ENCODE measurements at places on chromosomes 7 and 10.
A peak's percentile ranks its signal among the peaks of the same experiment; 100 is the strongest.

GRCh38 chr7:43735403-43735801 lies 6.1 kb upstream of the COA1 start:
- no peak for DNase-seq

- DNase-seq, result no peak
Observed at GRCh38 chr7:127888825-127889224, 142.4 kb downstream of the LRRC4 start.

GRCh38 chr7:55006499-55006898 lies 12.3 kb upstream of the EGFR start:
- DNase-seq, result no peak

DNA sequence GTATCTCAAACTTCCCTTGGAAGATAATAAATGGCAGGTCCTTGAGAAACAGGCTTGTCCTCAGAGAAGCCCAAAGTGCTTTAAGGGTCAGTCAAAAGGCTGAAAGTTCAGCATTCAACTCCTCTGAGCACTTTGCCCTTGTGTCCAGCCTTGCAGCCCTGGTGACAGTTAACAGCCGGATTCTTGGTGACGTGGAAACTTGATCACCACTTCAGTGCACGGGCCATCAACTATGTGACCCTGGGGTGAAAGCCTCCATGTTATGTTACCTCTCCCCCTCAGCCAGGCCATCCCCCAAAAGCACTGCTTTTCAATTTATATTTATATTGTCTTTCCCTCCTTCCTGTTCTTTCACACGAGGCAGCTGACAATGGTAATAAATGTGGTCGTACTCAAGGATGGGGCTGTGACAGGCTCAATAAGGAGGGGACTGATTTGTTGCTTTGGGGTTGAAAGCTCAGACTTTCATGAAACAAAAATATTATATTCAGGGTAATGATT lies 164.0 kb upstream of the NRP1 start:
- DNase-seq, result no peak

DNA sequence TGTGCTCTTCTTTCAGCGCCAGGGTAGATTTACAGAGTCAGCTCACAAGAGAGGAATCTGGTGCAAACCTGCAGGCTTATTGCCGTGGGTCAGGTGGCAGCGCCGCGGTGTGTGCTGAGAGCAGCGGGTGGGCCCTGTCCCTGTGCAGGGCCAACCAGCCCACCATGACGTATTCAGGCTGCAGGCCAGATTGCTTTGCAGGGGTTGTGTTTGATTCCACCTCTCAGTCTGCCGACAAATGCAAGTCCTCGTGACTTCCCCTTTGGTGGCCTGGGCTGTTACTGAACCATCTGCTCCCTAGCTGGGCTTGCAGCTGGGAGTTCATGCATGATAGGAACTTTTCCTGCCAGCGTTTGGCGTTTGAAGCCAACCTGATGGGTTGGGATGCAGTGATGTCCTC lies 66.7 kb upstream of the LEP start:
- no peak for DNase-seq

DNA sequence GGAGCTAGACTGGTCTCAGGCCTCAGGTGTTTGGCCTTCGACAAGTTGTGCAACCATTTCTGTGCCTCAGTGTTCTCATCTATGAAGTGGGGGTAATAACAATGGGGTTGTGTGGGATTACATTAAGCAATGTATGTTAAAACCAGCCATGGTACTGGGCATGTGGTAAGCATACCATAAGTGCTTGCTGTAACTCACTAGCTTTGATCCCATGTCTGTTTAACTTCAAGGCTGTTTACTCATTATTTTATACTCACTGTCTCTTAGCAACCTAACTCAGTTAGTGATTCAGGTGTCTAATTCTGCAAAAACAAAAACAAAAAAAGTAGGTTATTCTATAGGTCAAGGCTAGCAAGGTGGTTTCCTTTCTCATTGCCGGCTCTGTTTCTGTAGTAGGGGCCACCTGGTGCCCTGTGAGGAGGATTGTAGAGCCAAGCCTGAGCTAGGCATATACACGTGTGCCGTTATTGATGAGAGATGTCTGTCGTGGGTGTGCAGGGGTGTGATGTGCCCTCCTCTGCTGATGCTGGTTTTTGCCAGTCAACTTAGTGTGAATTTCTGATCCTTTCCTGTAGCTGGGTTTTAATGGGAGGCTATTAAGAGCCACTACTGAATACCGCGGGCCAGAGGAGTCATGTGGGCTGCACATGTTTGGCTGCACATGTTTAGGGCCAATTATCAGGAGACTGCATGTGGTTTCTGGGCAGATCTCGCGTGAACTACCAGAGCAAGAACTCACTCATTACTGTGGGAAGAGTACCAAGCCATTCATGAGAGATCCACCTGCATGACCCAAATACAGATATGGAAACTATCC lies 56.2 kb downstream of the EEPD1 start:
- peak; percentile 11 for DNase-seq

GRCh38 chr7:29207162-29207801 lies 12.7 kb downstream of the CHN2 start:
- DNase-seq, result peak; percentile 49

GRCh38 chr7:158299607-158300006 lies 288.0 kb downstream of the PTPRN2 start:
- no peak for DNase-seq

DNA sequence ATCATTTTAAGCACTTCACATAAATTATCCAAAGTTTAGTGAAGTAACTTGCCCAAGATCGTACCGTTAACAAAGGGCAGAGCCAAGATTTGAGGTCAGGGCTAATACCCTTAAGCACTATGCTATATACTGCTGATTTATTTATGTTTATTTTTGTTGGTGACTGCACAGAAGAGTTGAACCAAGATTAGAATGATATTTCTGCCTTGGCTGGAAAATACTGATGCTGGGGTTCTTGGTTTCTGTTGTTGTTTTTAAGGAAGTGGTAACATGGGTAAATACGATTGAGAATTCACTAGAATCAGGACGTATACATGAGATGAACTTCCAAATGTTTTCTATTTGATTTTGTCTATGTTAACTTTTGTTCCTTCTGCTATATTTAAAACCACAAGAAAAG lies 9.3 kb downstream of the ADD3 start:
- DNase-seq, result no peak

DNA sequence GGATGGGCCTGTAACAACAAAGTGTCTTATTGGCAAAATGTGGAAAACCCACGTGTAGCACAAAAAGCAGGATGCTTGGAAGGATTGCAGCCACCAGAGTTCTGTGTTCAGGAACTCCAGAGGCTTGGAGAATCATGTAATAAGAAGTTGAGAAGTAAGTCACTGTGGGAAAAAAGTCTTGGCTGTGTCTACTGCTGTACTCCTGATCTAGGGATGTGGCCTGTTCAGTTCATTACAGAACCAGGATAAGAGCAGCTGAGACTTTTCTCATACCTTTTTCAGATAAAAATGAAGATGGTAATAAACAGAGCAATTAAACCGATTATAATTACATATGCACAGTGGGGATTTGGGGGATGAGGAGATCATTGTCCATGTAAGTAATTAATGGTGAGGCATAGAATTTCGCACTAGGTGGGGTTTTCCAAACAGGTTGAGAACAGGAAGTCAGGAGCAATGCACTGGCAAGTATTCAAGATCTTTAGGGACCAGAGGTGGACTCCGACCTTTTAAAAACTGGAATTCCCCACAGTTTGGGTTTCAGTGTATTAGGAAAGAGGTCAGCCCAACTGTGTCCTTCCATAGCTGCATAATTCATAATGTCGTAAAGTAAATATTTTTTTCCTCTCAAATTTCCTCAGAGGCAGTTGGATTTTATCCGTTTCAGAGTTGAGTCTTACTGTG lies 281.7 kb downstream of the FRMD4A start:
- no peak for DNase-seq

DNA sequence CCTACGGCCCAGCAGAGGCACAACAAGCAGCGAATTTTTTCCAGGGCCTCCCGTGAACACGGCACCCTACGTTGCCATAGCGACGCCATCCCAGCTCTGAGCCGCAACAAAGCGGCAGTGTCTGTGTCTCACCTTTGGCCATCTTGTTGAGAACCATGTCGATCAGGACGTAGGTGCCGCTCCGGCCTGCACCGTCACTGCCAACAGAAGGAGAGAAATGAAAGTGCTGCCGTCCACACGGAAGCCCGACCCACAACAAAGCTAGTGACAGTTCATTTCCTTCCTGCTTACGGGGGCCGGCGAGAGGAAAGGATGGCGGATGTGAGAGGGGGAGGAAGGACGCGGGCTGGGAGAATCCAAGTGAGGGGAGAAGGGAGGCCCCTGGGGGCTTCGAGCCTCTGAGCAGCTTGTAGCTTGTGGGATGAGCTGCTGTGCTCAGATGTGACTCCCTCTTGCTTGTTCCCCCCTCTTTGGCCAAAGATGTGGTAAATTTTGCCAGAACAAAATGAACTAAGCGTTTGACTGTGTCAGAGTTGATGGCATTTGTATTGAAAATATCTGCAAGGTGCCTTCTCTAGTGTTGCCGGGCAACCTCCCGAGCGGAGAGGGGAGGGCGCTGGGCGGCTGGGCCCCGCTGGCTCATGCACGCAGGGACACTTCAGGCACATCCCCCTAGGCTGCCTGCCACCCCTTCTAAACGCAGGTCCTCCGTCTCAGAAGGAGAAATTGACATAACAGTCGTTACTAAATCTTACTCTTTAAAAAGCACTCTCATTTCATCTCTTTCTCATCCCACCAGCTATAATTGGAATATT lies 232.2 kb downstream of the DNAJB6 start:
- no peak for DNase-seq

DNA sequence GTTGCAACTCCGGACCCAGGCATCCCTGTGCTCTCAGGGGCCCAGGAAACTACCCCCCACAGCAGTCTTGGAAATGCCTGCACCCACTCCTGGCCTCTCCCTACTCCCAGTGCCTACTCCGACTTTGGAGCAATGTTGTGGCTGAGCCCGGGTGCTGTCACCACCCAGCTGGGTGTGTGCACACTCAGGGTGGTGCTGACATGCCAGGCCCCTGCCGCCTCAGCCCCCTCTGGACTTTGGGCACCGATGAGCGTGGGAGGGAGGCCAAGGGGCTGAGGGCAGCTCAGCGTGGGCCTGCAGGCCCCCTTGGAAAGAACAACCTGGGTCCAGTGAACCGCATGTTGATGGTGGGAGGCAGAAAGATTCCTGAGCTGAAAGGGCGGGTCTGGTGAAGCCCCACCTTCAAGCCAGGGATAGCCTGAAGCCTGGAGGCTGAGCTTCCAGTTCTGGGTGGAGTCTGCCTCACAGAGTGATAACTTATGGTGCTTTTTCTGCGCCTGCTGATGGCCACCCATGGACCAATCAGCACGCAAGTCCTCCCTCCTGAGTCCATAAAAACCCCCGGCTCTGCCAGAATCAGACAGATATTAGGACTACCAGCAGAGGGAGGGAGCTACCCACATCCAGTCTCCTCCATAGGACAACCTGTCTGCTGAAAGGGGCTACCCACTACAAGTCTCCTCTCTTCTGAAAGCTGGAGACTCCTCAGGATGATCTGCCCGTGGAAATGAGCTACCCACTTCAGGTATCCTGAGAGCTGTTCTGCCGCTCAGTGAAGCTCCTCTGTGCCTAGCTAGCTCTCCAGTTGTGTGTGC lies 380.4 kb upstream of the SORCS1 start:
- DNase-seq, result no peak

GRCh38 chr7:7596176-7596575 lies 29.5 kb downstream of the MIOS start:
- DNase-seq, result no peak

GRCh38 chr7:128034825-128035224 lies 3.6 kb upstream of the LRRC4 start:
- DNase-seq, result no peak

GRCh38 chr10:103681617-103682399 lies 173.6 kb downstream of the SH3PXD2A start:
- no peak for DNase-seq

DNA sequence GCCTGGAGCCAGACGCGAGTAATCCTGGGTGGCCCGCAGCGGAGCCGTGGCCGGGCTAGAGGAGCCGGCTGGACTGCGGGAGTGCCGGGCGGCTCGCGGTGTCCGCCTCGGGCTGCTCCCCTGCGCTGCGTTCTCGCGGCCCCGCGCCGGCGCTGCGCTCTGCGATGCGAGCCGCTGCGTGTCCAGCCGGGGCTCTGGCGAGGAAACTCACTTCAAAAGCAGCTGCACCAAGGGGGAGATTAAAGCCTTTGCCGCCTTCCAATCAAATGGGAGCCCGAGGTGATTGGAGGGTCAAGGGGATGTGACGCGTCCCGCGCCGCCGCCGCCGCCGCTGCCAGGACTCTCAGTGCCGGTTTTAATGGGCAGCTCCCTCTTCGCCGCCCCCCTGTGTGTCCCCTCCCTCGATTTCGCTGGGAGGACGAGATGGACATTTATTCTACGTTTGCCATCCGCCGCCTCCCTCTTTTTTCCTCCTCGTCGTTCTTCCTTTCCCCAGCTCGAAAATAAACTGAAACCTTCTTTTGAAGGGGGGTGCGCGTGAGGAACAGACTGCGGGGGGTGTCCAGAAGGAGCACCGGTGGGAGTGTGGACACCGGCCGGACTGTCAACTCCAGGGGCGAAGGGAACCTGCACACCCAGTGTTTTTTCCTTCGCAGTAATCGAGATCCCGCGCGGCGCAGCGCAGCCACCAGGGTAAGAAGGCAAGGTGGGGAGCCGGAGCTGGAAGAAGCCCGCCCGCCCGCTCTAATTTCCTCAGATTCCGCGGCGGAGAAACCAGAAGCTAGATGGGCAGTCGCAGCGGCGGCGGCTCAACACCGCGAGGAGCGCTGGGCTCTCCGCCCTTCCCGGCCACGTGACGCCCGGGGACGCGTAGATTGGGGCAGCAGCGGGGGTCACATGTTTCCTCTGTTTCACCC lies at the start of gene ZNF503:
Gene ZNF503, minus strand, starts transcription at position 196 of the 917 bp plus-strand sequence. CDS start 345 bp downstream, outside the sequence.
- DNase-seq, result peak; percentile 100

DNA sequence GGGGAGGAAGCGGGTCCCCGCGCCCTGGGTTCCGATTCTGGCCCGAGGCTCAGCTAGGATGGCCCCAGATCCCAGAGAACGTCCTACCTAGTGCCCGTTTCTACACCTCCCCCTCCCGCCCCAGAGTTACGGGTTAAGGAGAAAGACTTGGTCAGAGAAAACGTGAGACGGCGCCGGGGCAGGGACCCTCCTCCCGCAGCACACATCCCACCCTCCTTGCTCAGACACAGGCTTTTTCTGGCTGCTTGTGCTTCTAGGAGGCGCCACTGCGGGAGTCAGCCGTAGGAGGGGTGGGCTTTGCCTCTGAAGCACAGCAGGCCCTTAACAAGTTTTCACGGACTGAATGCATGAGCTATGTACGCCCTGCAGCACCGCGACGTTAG lies 104.9 kb upstream of the LEP start:
- no peak for DNase-seq

DNA sequence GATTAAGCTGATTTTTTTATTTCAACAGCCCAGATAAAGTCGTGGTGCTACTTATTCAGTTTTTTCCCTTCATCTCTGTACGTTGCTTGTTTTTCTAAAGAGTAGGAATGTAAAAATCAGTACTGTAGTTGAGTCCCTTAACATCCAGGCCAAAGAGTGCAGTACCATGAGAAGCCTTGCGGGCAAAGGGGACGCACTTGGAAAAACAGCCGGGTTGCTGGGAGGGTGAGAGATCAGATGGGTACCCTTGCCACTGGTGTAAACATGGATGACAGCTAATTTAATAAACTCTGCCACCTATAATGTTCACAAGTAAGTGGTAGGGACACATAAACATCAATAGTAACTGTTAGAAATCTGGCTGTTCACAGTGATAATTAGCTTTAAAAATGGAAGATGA lies 175.9 kb downstream of the POU6F2 start:
- no peak for DNase-seq

GRCh38 chr10:70599791-70600190 lies 2.8 kb downstream of the PRF1 start:
- no peak for DNase-seq

GRCh38 chr10:114315566-114316420 lies 76.7 kb downstream of the VWA2 start:
- no peak for DNase-seq

GRCh38 chr7:124954790-124955189 lies 25.2 kb upstream of the POT1 start:
- no peak for DNase-seq

GRCh38 chr7:149459540-149460452 lies 1.1 kb downstream of the ZNF777 start:
- peak; percentile 15 for DNase-seq
